ENCODE measurements at places on chromosomes 2 and 18. TPM values are rescaled to one million over a fixed set of nuclear protein-coding genes. Genes with fewer than 3 reads are reported as not detected.

TRAF3IP1 gene
- total RNA-seq: 13.5 TPM

- no peak for DNase-seq
Observed at GRCh38 chr2:43186679-43187374, 39.6 kb downstream of the ZFP36L2 start.

- DNase-seq: peak; percentile 61
Observed at GRCh38 chr2:73284296-73285158, at the start of gene FBXO41. Gene FBXO41 (minus strand): TSS chr2:73284478. CDS start chr2:73269630, 14,848 bp downstream.

DNA sequence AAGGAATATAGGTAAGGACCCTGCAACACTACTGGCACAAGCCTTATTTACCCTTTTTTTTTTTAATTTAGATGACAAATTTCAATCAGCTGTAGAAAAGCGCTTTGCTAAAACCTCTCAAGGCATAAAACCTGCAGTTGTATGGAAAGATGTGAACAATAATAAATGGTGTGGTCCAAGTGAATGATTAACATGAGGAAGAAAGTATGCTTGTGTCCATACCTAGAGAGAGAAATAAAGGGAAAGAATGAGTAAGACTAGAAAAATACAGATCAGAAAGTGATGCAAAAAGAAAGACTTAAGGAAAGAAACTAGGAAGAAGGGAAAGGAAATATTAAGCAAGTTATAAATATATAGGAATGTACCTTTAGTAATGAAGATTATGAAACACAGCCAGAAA lies 119.2 kb upstream of the SCN7A start:
- no peak for DNase-seq

SERPINB3 gene
- not detected for total RNA-seq

EVA1A gene
- total RNA-seq: 0.41 TPM

DNA sequence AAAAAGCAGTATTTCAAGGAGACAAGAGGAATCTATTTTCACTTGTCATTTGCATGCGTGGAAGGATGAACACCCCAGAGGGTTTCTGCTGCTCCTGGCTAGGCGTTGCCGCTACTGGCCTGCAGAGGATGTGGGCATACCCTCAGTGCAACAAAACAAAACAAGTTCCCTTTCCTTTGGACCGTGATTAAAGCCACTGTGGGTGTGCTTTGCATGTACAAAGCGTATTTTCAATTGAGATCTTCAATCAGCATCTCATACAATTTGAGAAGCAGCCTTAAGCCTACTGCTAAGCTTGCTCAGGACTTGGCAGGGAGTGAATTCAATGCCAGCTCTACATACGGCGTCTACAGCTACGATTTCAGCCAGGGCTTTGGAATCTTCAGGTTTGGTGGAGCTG lies 298.4 kb downstream of the LPIN1 start:
- no peak for DNase-seq
